Fibroblast of skin of right quadriceps (primary cell): ENCODE measurements at places on chromosomes 7 and 10.

GRCh38 chr10:56317603-56318002, 43.5 kb downstream of the ZWINT start:
- no peak for DNase-seq

DNA sequence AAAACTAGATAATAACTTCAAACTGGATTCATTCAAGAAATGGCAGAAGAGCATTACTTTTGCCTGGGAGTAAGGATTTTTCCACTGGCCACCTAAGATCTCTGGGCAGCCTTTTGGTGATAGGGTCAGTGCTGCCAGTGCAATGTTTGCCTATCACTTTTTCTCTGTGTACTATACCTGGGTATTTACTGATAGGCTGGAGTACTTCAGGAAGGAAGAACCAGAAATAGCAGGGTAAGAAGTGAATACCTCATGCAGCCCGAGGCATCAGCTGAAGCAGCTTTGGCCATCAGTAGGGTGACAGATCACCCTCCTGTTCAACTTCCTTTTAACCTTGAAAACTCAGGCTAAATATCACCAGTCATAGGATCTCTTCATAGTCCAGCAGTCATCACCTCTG, 5.5 kb upstream of the PAPSS2 start:
- DNase-seq: no peak

DNA sequence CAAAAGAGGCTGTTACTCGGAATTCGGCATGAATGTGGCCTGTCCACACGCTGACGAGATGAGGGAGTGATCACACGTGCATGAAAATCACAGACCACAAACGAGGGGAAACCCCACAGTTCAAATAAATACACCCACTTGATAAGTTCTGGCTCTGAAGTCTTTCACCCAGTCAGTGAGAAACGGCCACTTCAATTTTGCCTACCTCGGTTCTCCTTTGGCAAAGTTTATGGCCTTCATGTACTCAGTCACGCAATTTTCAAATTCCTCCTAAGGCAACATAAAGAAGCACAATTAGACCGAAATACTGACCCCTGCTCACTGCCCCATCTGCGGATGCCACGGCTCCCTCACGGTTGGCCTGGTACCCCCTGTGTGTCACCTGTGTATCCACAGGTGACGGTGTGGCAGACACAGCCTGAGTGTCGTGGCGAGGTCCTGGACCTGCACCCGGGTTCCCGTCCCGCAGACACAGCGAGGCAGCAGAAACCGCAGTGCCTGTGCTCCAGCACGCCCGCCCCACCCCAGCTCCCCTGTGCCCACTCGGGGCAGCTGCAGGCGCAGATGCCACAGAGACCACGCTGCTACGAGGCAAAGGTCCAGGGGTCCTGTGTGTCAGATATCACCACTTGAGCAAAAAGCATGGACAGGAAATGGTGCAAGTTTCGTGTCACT, 1.4 kb downstream of the CFAP46 start:
- no peak for DNase-seq

GRCh38 chr7:41820111-41820671, 117.3 kb upstream of the INHBA start:
- DNase-seq: no peak

GRCh38 chr7:155340721-155341120, 43.0 kb downstream of the INSIG1 start:
- DNase-seq: no peak

DNA sequence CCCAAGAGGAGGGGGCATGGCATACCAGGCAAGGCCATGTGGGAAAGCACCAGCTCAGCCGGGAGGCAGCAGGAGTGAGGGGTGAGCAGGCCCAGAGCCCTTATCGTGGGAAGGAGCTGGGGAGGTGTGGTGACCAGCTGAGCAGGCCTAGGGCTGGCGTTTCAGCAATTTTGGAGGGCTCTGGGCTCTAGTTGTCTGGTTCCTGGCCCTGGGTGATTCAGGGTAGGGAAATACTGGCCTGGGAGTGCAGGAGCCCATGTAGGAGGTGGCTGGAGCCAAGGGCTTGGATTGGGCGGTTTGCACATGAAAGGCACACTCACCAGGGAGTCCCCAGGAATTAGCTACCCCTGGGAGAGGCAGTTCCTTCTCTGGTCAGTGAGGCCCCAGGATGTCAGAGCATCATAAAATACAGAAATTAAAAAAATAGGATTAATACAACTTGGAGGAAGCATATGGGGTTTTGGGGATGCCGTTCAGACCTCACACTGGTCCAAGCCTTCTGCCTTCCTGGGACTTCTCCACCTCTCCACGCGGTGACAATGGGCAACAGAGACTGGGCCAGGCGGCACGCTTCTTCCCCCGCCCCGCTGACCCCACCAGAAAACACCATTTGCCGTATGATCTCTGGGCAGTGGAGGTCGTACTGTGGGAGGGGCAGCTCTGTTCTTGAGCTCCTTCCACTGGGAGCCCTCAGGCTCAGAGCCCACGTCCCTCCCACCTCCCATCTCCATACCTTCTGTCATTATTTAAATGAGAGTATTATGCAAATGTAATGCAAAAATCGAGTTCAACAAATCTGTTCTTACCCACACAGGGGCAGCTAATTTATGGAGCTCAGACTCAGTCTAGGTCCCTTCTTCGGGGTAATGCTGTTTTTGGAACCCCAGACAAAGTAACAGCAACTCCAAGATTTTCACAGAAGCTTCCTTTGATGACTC, 133.0 kb upstream of the FAM20C start:
- no peak for DNase-seq

GRCh38 chr7:73685311-73685710, 1.9 kb downstream of the BUD23 start:
- DNase-seq: no peak

- no peak for DNase-seq
Measured at GRCh38 chr10:112222799-112223198, 39.2 kb upstream of the GPAM start.

DNA sequence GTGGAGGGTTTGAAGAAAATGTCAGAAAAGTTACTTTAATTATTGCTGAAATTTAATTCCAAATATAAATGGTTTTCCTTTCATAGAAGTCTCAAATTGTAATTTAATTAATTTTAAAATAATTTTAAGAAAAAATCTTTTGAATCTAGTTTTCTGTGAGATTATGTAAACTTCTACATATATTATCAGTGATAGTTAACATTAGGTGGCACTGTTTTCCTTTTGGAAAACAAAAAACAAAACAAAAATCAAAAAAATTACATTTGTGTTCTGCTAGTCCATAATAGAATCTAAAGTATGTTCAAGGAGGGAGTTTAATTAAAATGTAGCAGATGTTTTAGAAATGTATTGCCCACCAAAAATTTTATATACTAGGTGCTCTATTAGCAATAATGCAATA, 1456.7 kb downstream of the REEP3 start:
- no peak for DNase-seq

- DNase-seq: peak; percentile 75
Measured at GRCh38 chr10:3889961-3890522, 105.0 kb upstream of the KLF6 start.

DNA sequence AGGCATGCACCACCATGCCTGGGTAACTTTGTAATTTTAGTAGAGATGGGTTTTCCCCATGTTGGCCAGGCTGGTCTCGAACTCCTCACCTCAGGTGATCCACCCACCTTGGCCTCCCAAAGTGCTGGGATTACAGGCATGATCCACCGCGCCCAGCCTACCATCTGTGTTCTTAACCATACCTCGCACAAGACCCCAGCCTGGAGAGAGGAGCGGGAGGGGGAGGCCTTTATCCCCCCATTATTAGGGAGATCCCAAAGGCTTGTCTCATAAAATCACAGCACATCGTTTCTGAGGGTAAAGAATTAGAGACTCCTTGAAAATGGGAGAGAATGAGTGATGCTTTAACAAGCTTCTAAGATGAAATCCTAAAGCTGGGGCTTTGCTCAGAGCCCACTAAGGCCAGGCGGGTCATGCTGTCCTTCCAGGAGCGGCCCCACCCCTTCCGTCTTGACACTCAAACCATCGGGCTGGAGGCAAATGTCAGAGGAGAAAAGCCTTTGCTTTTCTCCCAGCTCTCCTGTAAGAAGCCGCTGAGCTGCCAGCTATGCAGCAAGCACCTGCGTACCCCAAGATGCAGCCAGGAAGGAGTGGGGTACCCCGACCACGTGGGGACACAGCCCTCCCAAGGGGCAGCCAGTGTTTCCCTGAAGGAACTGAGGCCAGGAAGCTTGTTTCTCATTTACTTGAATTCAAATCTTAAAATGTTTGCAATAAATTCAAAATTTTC, 339.7 kb downstream of the PTPRN2 start:
- no peak for DNase-seq

DNA sequence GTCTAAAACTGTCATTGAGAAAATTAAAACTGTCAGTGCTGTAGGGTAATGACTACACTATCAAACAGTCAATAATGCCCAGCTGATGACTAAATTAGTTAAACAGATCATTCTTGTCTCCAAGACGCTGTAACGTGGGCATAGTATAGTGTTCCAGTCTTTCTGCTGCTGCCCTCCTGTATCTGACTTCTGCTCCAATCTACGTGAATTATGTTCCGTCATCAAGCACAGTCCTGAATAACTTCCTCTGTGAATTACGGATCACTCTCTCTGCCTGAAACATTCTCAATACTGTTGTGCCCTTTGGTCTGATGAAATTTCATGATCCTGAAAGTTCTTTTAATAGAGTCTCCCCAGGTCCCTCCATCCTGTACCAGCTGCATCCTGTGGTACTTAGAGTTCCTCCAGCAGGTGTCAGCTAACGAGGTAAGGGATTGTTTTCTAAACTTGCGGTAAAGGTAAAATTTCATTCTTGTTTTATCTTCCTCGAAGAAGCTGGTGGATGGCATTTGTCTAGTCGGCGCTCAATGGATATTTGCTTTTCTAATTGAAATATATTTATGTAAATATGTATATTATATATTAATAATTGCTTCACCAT, 393.5 kb upstream of the ADARB2 start:
- no peak for DNase-seq

- no peak for DNase-seq
Measured at GRCh38 chr10:77214799-77215198, 422.8 kb downstream of the KCNMA1 start.

- DNase-seq: no peak
Measured at GRCh38 chr7:27835376-27835775, 95.4 kb downstream of the TAX1BP1 start.

- DNase-seq: no peak
Measured at GRCh38 chr7:953547-954327, 743 bp downstream of the ADAP1 start.

- peak; percentile 49 for DNase-seq
Measured at GRCh38 chr10:103895411-103896186, 22.4 kb downstream of the STN1 start.

DNA sequence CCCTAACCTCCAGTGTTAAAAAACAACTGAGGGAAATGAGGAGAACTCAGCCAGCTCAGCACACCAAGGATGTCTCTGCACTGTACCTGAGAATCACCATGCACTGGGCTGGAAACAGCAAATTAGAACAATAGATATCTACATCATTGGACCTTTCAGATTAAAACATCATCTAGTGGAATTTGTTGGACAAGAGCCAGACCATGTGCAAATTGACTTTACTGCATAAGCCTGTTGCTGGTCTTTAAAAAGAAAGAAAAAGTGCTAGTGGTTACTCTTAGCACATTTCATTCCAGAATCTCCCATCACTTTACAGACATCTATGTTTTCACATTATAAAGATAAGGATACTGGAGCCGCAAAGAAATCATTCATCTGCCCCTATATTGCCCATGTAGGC, 75.4 kb downstream of the FGFR2 start:
- peak; percentile 29 for DNase-seq

DNA sequence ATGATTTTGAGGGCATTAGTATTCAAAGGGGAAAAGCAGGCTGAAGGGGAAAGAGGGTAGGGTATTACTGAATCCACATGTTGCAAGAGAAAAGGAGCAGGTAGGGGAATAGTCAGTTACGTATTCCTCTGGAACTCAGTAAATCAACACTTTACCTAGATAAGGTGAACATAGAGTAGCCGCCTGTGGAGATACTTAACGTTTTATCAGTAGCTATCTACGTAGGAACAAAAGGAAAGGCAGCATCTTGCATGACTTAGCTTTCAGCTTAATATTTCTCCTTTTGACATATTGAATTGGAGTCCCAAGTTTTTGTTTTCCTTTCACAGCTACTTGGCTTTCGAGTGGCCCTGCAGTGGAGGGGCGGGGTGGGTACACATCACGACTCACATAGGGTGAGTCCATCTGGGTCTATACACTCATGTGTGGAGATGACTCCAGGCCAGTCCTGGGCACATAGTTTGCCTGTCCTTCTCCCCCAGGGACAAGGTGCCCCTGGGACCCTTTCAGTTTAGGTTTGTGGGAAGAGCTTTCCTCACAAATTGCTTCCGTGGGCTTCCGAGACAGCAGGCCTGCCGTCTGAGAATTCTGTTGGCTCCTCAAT, 48.1 kb downstream of the CCNY start:
- no peak for DNase-seq

DNA sequence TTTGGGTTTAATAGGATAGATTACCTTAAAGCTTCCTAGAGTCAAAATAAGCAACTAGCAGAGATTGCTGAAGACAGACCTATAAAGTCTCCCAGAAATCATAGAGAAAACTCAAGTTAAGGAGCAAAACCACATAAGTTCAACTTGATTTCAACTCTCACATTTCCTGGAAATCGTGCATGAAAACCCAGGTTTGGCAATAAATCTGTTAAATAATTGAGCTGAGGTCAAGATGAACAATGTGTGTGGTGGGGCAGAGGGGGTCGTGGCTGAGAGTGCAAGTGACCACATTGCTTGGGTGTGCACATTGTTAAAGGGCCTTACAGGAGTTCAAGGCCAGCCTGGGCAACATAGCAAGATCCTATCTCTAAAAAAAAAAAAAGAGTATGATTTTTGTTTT, 636.5 kb downstream of the GALNT17 start:
- peak; percentile 64 for DNase-seq

DNA sequence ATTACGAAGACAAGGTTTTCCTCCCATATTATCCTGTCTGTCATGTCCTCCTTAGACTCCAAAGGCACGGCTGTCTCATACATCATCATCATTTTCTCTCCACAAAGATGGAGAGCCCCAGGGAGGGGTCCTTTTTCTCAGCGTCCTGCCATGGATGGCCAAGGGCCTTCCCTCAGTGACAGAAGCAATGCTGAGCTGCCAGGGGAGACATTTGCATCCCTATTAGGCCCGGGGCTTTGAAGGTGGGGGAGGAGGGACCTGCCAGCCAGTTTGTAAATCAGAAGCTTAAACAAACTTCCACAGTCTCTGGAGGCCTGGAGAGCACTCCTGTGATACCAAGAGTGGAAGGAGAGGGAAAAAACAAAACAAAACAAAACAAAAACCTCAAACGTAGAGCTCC, 112.4 kb upstream of the ADO start:
- DNase-seq: no peak

DNA sequence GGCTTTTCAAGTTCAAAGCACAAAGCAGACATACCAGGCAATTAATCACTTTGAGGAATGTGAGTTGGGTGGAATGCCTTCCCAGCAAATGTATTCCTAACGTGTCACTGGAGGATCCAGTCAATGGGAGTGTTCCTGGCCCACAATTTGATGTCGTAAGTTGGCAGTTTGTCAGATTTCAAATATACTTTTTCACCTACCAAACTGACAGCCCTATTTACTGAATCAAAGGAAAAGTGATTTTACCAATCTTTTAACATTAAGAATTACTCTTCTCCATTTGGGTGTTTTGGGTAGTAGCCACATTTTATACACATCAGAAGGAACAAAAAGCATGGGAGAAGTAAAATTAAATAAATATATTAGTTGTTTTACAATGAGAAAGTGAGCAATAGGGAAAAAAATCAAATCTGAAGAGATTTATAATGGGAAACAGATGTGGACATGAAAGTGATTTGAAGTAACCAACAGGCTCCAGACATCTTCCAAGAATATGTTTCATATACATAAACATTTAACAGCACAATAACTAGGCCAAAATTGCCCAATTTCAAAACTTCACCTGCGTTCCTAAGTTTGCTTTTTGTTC, 222.9 kb downstream of the MTERF1 start:
- DNase-seq: peak; percentile 96

GRCh38 chr7:150849204-150849775, 3.0 kb upstream of the AOC1 start:
- DNase-seq: no peak
